ENCODE measurements at places on chromosomes 5 and 9.

DNA sequence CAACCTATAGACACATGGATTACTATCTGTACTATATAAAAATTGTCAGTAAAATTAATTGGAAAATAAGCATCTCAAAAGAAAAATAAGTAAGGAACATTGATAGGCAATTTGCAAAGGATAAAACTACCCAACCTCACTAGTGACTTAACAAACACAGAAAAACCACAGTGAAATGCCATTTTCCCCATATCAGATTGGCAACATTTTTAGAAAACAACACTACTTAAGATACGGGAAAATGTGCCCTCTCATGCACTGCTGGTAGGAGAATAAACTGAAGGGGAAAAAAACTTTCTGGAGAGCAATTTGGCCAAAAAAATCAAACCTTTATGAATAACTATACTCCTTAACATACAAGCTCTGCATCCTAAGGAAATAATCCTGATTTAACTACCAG lies 254.0 kb downstream of the DEPDC1B start:
- no peak for DNase-seq

DNA sequence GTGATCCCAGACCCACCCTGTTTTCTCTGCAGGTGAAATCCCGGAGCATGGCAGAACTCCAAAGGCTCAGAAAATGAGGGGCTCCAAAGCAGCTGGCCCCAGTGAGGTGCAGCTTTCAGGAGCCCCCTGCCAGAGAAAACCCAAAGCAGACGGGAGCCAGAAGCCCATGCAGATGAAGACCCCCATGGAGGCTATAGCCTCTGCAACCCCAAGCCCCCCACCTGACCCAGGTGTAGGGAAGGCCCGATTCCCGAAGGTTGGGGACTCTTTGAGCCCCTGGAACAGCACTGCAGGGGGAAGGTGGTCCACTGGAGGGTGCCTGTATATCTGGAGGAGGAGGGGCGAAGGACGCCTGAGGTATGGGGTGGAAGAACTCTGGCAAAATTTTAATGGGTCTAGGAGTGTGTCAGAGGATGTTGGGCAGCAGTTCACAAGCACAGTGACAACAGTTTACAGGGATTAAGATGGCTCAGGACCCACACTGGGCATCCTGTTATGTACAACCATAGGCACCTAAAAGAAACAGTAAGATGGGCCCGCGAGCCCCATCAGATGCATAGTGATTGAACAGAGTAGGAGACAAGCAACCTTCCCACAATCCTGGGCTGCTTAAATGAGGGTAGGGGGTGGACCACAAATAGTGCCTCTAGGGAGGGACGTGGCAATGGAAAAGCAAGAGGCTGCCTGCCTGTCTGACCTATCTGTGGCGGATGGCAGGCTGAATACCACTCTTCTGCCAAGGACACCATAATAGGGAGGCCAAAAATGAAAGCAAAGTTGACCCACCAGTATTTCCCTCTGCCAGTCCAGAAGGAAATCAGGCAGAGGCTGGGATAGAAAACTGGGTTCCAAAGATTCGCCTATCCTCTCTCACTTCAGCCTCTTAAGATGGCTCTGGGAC lies 16.4 kb upstream of the ANXA6 start:
- no peak for DNase-seq

DNA sequence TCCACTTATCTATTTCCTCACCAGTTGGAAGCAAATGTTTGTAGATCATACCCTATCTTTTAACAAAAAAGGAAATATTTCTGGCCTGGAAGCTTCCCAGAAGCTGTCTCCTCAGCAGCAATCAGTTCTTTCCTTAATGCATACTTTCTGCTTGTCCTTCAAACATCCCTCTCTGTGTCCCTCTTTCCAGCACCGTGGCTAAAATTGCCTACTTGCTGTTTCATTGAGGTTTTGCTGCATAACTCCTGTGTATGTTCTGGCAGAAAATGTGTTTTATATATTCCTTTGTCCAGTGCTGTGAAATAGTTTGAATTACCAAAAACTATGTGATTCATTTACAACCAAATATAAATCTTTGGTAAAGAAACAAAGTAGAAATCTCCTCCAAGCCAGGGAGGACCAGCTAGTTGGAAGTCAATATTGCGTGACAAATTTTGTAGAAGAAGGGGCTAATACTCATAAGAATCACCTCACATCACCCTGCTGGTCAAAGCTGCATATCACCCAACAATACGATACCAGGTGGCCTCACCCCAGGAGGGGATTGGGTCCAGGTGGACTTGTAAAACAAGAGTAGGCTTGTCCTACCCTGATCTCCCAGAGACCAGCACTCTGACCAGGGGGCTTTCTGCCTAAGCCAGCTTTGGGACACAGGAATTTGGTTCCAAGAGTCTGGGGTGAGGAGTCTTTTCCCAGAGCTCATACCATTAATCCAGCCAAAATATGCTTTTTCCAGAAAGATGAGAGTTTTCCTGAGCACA lies 198.4 kb upstream of the SNX2 start:
- DNase-seq: no peak

DNA sequence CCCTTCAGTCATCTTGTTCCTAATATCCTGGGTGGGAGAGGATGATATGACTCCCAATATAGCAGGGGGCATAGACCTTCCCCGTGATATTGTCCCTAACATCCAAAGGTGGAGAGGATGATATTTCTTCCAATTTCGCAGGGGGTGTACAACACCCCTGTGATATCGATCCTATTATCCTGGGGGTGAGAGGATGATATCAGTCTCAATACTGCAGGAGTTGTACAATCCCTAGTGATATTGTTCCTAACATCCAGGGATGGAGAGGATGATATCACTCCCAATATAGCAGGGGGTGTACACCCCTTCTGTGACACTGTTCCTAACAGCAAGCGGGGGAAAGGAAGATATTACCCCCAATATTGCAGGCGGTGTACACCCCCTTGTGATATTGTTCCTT lies 122.6 kb downstream of the TMEM38B start:
- DNase-seq: no peak

DNA sequence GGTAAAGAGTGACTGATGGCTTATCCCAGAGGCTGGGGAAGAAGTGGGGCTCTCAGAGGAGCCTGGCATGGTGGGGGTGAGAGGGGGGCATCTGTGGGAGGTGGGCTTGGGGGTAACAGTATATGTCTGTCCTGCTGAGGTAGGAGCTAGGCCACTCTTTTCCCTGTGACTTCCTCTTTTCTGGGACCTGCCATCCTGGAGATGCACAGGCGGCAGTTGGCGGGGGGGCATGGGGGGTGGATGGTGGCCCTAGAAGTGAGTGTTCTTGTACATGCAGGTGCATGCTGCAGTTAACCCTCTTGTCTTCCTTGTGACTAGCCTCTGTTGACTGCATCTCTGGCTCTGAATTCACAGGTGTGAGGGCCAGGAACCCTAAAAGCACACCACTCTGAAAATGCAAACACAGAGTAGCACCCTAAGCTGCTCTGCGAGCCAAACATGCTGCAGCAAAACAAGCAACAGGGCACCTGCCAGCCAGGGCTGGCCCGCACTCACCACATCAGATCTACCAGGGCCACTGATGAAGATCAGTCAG lies 123.8 kb upstream of the SHB start:
- DNase-seq: no peak

DNA sequence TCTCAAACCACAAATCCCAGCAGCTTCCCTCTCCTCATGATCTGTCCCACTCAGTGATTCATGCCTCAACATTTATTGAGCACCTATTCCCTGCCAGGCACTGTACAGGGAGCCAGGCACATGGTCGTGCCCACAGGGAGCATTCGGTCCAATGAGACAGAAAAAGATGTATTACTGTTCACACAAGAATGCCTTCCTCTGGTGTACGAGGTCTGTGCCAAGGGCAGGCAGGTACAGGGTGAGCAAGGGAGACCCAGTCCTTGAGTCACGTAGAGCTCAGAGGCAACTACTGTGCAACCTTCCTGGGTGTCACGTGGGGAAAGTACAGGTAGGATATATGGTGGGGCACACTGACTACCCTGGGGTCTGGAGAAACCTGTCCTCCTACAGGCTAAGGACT lies 4.6 kb downstream of the CNTFR start:
- DNase-seq: no peak

- no peak for DNase-seq
Measured at GRCh38 chr5:165400086-165400485, 1894.7 kb downstream of the MAT2B start.

DNA sequence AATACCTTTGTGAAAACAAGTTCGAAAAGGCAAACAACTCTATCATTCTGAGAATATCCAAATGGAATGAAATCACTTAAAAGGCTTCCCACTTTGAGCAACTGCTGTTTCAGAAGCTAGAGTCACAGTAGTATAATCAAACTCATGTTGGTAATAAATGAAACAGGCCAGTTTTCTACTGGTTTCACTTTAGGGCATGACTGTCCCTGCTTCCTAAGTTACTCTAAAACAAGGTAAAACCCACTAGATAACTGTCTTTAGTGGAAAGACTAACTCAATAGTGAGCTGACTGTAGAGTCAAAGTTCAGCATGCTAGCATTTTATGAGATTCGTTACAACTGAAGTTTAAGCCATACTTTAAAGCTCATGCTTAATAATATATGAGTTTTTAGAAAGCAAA lies 6.0 kb downstream of the CDC26 start:
- no peak for DNase-seq

DNA sequence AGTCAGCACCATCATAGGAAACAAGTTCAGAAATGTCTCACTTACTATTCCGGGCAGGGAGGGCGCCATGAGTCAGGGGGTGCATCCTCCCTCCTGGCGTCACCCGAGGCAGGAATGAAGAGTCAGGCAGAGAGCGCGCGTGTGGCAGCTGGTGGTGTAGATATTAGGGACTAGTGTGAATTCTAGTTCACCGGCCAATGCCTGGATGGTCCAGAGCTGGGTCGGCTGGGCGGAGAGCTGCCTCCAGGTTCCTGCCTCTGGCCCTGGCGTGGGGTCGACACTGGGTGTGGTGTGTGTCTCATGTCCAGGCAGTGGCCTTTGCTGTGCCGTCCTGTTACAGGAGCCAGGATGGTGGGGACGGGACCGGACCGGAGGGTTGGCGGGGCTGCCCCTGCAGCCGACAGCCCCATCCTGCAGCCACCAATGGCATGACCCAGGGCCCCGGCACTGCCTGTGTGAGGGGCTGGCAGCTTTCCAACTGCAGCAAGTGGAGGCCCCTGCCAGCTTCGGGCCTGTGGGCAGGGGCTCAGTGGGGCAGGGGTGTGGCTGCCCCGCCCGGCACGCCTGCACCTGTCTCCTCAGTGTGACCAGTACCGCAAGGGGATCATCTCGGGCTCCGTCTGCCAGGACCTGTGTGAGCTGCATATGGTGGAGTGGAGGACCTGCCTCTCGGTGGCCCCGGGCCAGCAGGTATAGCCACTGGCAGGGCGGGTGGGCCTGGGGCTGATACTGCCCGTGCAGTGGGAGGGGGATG lies 9.1 kb downstream of the DIPK1B start:
- DNase-seq: no peak

Data from NCI-H187 treated with DMSO at 0.1 percent for 48 hours (cell line).